ENCODE measurements at places on chromosomes 3 and 15.

- DNase-seq, result no peak
Observed at GRCh38 chr3:97125902-97126499, 311.6 kb downstream of the EPHA6 start.

DNA sequence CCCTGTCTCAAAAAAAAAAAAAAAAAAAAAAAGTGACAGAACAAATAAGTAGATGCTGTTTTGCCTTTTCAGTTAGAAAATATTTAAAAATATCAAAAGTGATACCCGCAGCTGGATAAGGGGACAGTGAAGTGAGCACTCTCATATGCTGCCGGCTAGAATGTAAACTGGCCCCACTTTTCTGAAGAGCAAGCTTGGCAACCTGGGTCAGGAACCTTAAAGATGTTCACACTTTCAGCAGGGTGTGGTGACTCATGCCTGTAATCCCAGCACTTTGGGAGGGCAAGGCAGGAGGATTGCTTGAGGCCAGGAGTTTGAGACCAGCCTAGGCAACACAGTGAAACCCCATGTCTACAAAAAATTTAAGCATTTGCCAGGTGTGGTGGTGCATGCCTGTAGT is 17.4 kb downstream of the FSD2 start:
- no peak for DNase-seq

DNA sequence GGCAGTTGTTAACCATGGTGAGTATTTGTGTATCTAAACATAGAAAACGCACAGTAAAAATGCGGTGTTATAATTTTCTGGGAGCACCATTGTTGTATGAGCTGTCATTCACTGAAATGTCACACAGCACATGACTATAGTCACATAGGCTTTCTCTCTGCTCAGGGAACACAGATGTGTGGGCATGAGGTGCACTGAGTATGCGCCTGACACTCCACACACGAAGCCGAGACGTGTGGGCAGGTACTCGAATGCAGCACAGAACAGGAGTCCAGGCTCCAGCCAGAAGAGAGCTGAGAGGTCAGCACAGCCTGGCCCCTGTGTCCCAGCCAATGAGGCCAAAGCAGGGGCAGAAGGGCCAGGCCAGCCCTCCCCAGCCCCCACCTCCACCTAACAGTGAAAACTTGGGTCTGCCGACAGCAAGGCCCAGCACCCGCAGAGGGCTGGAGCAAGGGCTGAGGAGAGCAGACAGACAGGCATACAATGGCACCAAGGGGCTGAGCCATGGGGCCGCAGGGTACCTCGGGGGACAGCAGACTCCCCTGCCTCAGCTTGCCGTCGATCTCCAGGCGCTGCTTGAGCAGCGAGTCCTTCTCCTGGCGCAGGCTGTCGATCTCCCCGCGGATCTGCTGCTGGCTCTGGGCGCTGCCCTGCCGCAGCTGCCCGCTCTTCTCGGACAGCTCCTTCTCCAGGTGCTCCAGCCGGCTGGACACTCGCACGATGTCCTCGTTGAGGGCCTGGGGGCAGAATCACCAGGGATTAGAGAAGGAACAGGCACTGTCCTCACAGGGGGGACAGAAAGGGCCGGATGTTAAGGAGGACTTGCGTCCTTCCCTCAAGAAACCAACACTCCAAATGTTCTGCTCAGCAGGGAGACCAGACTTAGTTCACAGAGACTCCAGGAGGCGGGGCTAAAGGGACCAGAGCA is 24.0 kb downstream of the KIF7 start:
- no peak for DNase-seq

GRCh38 chr15:100544338-100544841 is 15.6 kb upstream of the CERS3 start:
- no peak for DNase-seq

GRCh38 chr3:10930666-10931040 is 61.9 kb upstream of the SLC6A1 start:
- no peak for DNase-seq

GRCh38 chr3:145094355-145094941 is 1066.5 kb downstream of the PLOD2 start:
- no peak for DNase-seq

GRCh38 chr15:63945007-63945788 is 101.1 kb downstream of the DAPK2 start:
- DNase-seq, result no peak

DNA sequence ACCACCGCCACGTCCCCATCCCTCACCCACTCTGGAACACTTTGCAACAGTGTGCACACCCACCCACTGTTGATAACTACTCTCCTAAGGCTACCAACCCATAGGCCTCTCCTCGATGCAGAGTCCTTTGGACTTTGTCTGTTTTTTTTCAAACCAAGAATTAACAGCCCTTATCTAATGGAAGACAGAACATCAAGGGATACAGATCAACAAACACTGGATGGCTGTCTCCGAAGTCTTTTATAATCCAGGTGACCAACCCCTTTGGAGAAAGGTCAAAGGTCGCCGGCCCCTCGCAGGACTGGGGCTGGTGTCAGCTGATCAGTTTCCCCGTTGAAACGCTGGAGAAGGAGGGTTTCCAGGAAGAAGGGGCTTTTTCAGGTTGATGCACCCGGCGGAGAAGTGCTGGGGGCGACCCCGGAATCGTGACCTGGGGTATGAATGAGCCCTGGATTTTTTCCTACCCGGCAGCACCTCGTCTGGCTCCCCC is 532 bp downstream of the B4GALT4 start:
- DNase-seq, result no peak

All from T1000 (cell line).